ENCODE measurements at places on chromosomes 12 and 14.

DNA sequence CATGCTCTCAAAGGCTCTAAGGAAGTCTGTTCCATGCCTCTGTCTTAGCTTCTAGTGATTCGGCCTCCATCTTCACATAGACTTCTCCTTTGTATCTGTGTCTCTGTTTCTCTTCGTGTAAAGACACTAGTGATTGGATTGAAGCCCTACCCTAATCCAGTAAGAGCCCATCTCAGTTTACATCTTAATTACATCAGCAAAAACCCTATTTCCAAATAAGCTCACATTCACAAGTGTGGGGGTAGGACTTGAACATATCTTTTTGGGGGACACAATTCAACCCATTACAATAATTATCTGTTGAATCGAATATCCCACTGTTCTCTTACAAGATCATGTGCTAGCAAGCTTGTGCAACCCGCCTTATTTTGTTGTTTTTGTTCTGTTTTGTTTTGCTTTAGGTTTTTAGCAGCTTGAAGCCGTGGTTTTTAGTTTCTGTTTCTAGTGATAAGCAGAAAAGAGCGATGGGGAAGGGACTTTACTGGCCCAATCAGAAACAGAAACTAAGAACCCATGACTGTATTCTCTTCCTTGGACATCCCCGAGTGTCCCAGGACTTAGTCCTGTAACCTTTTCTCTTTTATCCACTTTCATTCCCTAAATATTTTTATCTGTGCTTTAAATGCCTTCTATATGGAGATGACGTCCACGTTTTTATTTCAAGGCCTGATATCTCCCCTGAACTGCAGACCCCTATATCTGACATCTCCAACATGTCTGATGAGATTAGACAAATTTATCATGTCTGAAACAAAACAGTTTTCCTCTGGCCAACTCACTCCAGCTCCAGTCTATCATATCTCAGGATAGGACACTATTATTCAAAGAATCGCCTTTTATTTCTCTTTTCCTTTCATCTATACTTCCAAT, 353.0 kb downstream of the CCDC91 start:
- DNase-seq: peak; percentile 17

DNA sequence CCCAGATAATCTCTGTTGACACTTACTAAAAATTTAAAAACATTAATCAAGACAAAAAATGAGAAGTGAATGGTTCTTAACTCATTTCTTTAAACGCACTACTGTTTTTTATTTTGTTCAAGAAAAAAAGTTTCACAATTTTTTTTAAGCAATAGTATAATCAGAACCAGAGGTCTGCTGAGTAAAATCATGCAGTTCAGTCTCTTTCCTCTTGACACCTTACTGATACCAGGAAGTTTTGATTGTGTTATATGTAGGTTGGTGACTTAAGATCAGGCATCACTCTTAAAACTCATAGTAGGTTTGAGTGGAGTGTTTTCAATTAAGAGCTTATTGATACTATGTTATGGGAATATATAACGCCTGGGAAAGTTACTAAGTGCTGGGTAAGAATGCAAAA, 121.4 kb downstream of the TRMT5 start:
- no peak for DNase-seq

DNA sequence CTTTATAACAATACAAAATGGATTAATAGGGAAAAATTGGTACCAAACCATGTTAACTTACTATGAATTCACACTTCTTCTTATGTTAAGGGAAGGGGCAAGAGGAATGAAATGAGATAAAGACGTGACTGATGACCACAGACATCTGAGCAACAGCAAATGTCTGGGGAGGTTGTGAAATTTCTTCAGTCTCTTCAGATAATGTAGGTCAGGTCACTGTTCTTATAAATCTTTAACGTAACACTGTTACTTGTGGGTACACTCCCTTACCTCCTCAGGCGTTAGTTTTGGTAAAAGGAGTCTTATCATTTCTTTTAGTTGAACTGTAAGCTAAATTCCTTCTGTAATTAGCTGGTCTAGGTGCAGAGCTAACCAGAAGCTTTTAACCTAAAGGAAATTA, 405.0 kb upstream of the LRFN5 start:
- DNase-seq: no peak

GRCh38 chr14:58584383-58584782, 53.4 kb upstream of the DACT1 start:
- DNase-seq: no peak

- no peak for DNase-seq
Measured at GRCh38 chr12:67469666-67470065, 178.9 kb upstream of the DYRK2 start.

DNA sequence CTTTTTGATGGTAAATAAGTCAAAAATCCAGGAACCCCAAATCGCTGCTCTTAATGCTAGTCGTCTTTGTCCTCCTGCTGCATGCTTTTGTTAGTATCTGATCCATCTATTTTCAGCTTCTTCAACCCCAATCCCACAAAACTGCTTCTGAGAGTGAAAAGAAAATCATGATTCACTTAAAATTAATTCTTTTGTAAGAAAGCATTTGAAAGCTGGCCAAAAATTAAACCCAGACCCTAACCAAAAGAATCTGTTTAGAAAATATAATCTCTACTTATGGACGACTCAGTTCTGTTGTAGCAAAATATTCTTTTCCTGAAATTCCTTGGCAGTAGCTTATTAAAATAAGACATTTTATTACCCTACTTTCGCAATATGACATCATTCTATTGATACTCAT, 443.6 kb upstream of the SYT1 start:
- peak; percentile 74 for DNase-seq

DNA sequence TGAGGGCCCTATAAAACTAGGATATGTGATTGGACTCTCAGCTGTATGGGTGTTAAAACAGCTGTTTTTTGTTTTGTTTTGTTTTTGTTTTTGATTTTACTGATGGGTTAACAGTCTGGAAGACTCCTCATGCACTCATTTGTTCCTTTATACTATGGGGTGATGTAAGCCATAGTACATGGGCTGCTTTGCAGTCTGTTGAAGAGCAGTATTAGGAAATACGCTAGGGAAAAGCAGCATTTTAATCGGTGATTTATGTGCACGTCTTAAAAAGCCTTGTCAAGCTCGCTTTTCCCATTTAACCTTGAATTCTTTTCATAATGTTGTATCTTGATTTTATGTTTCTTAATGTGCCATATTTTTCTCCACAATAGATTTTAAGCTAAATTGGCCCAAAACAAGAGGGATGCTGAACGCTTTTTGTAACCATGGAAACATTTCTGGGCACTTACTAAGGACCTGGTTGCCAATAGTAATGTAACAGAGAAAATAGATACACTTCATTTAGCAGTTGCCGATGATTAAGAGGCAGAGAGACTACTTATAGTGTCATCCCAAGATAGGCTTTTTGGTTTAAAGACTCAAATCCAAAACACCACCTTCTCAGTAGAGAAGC, 244.0 kb downstream of the SNAPC1 start:
- peak; percentile 9 for DNase-seq

- peak; percentile 52 for DNase-seq
Measured at GRCh38 chr12:53219292-53219955, 12.4 kb upstream of the ITGB7 start.

GRCh38 chr12:94970560-94970959, 32.9 kb downstream of the NDUFA12 start:
- DNase-seq: no peak

DNA sequence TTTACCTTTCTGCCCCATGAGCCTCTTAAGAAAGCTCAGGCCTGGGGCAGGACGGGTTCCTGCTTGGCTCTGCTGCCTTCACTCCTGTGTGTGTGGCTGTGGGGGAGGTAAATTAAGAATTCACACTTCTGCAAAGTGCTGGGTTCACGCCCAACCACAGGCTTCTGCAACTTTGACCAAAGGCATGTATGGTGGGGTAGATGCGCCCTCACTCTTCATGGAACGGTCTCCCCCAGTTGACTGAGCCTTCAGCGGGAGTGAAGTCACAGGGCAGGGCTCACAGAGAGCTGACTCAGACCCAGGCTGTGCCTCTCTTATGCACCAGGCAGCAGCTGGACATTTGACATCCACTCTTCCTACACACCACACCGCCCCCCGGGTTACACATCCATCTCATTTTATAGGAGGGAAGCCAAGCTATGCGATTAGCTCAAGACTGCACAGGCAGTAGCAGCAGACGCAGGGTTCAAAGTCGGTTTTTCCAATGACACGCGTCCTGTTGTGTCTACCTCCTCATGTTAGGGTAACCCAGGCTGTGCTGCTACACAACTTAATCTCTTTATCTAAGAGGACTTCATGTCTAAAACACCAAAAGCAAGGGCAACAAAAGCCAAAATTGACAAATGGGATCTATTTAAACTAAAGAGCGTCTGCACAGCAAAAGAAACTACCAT, 15.4 kb upstream of the BCL11B start:
- DNase-seq: peak; percentile 34

DNA sequence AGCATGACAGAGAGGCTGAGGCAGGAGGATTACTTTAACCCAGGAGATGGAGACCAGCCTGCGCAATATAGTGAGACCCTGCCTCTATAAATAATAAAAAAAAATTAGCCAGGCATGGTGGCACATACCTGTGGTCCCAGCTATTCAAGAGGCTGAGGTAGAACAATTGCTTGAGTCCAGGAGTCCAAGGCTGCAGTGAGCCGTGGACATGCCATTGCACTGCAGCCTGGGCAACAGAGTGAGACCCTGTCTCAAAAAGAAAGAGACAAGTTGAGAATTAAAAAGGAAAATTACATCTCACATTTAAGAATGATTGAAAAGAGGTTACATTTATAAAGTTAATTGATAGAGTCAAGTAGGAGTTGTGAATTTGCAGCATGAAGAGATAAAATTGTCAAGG, 91.4 kb upstream of the TMPO start:
- no peak for DNase-seq

DNA sequence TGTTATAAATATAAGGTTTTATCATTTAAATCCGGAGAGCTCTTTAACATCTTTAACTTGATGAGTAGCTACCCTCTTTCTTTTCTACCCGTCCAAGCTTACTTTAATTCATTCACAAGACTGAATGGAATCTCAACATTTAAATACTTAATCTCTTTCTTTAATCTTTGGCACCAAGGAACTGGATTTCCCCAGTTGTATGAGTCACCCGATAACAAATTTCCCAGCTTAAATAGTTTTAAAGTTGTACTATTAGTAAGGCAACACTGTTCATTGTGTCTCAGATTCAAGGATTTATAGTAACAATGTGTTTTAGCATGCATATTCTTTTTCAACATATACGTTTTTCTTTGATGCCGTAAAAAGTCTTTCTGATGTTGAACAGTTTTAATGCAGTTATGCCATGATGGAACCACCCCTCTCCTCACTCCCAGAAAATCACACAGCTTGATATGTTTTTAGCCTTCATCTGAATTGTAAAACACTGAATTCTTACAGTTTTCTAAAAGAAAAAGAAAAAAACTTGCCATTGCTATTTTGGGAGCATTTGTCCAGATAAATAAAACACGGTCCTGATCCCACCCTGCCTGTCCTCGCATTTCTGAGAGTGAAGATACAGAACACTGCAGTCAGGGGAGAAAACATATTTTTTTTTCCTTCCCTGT, 16.0 kb upstream of the LRP6 start:
- DNase-seq: peak; percentile 68

DNA sequence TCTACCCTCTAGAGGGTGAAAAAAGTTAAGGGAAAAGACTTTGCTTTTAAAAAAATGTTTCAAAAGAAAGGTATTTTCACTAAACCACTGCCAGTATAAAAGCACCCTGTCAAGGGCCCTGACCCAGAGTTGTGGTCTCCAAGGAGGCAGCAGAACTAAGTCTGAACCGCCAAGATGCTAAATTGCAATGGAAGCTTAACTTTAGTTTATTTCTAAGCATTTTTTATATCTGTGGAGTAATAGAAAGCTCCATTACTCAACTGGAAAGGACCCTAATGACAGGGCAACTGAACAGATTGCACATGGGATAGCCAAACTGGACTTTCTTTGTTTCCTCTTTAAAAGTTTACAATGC, 379.8 kb downstream of the NAV3 start:
- peak; percentile 53 for DNase-seq

DNA sequence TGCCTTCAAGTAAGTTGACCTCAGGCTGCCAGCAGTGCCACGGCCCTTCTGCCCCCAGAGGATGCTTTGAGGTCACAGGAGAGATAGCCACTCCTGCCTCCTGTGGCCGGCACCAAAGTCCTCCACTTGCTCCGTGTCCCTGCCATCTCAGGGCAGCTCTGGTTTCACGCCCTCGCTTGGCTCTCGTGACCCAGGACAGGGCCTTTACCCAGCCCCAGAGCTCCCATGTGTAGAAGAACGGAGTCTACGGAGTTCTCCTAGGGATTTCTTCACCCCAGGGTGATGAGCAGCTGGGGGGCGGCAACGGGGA, 178.1 kb downstream of the ADGRD1 start:
- DNase-seq: no peak

GRCh38 chr12:13167906-13168305, 28.6 kb upstream of the EMP1 start:
- no peak for DNase-seq

- no peak for DNase-seq
Measured at GRCh38 chr12:14575585-14575984, 7.9 kb upstream of the PLBD1 start.

GRCh38 chr12:77349689-77350370, 284.5 kb upstream of the E2F7 start:
- DNase-seq: peak; percentile 8

- no peak for DNase-seq
Measured at GRCh38 chr12:109125791-109126190, 9.4 kb downstream of the ACACB start.

GRCh38 chr12:131829356-131829747, 1.2 kb downstream of the MMP17 start:
- DNase-seq: peak; percentile 22

- no peak for DNase-seq
Measured at GRCh38 chr12:64678835-64679234, 68.5 kb downstream of the RASSF3 start.

DNA sequence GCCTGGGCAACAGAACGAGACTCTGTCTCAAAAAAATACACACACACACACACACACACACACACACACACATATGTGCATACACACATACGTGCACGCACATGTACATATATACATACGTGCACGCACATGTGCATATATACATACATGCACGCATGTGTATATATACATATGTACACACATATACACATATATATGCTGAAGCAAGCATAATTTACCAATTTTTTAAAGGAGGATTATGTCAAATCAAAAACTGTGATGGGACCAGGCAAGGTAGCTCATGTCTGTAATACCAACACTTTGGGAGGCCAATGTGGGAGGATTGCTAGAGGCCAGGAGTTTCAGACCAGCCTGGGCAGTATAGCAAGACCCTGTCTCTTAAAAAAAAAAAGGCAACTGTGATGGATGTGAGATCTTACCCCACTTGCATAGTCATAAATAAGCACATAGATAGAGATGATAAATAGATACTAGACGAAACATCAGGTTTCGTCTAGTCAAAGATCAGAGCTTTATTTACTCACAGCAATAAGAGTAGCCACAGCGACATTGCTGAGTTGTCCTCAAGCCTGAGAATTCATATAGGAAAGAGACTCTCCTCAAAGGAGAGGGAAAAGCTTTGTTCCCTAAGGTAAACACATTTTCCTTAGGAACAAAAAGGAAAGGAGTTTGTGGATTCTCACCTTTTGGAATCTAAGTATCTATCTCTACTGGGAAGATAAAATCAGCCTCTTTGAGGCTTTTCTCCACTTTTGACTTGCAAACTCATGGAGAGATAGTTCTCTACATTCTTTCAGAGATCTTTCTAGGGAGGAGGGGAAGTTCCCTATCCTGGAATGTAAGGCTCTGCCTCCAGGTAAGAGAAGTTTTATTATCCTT, 74.7 kb upstream of the AMN1 start:
- DNase-seq: no peak

- DNase-seq: no peak
Measured at GRCh38 chr14:29821661-29822429, 105.8 kb downstream of the PRKD1 start.

- no peak for DNase-seq
Measured at GRCh38 chr12:12725956-12726554, 8.9 kb downstream of the CDKN1B start.

All from fibroblast of lung (primary cell).